Thoracic aorta endothelial cell (primary cell): ENCODE measurements at places on chromosomes 2 and 18. TPM values are rescaled to one million over a fixed set of nuclear protein-coding genes. Genes with fewer than 3 reads are reported as not detected.

Gene TSPYL6
- not detected in 2 replicates for total RNA-seq

Gene NPAS2
- 34.9 and 35.6 TPM in 2 replicates for total RNA-seq

Gene ABCB6
- 22.3 and 25.8 TPM in 2 replicates for total RNA-seq

Gene DLX1
- 0.07 TPM in 1 of 2 replicates, not detected in the other for total RNA-seq

Gene CCDC74A
- 3.9 and 5.6 TPM in 2 replicates for total RNA-seq

Gene C2orf92
- total RNA-seq = 3.5 and 4.9 TPM in 2 replicates

Gene RGPD8
- 28.8 and 34.3 TPM in 2 replicates for total RNA-seq

Gene NDUFS1
- 165 and 198 TPM in 2 replicates for total RNA-seq
